Left lobe of liver (tissue), 2 donors: ENCODE measurements at places on chromosomes 16 and 17.

DNA sequence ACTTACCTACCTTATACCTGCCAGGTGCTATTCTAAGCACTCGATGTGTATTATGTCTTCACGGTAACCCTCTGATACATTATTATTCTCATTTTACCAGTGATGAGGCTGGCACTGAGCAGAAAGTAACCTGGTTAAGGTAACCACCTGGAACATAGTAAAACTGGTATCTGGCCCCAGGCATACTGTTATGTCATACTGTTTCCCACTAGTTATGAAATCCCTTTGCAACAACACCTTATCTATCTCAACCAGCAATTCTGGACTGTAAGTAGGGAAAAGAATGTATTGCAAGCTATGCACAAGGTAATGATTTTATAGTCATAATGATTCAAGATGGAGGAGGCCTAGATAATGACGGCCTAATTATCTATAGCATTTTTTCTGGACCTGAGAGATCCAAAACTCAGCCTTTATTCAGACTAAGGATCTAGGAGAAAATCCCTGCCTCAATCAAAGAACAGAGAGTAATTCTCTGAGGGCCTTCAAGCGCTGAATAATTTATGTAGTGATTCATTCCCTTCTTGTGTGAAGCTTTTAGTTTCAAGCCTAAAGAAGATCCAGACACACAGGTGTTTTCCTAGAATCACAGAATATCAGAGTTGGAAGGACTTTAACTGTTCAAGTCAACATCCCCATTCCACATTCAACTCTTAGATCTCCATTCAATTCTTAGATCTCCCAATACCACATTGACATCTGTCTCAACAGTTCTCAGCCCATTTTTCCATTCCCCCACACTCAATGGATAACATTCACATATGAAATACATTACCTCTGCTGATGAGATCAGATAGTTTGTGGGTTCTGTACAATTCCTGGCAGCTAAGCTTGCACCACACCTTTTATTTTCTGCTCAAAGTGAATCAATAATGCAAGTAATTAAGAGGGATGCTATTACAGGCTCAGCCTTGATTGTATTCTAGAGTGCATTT is 14.9 kb upstream of the MMD start:
- no peak for DNase-seq

GRCh38 chr17:30238387-30239088 is 3.0 kb upstream of the SLC6A4 start:
- no peak for DNase-seq

GRCh38 chr16:81318711-81319110 is 3.9 kb downstream of the GAN start:
- DNase-seq, result no peak

DNA sequence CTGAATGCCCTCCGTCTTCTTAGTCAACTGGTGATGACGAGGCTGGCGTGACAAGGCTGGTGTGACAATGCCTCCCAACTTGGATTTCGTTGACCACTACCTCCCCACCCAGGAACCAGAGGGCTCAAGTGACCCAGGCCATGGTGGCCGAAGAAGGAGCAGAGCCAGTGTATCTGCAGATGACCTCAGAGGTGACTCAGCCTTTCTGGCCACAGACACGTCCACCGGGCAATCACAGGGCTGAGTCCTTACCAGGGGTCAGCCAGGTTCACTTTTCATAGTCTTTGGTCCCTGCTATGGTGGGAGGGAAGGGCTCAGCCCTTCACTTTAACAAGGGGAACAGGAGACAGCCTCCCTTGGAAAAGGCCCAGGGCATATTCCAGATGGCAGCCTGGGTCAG is 116.3 kb downstream of the MAF start:
- no peak for DNase-seq

DNA sequence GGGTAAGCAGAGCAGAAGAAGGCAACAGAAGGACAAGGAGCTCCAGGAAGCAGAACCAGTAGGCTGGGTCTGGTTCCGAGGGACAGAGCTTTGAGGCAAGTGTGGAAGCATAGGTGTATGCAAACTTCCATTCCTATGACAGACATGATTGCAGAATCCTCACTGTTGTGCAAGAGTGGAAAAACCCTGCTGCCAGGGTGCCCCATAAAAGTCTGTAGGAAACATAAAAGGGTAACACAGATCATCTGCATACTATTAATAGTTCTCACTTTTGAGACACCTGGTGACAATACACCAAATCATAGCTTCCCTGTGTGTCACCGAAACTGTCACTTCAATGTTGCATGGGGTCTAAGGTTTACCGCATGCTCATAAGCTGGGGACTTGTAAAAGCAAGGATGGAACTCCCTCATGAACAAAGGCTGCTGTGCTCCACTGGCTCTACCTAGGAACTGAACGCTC is 39.7 kb downstream of the ARHGAP17 start:
- peak; percentile 70 for DNase-seq

DNA sequence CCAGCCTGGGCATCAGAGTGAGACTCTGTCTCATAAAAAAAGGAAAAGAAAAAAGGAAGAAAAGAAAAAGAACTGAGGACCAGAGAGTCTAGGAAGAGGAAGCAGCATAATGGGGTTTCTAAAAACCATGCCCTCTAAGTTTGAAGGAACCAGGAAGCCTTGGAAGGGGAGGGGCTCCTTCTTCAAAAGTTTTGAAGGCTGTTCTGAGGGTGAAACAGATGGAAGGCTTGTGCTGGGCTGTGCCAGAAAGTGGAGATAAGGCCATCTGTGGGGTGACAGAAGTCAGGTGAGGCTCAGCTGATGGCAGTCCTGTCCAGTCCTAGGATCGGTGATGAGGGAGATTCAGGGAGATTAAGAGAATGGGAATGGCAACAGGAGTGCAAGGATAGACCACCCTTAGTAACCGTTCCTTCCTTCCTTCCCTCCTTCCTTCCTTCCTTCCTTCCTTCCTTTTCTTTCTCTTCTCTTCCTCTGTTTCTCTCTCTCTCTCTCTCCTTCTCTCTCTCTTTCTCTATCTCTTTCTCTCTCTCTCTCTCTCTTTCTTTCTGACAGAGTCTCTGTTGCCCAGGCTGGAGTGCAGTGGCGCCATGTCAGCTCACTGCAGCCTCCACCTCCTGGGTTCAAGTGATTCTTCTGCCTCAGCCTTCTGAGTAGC is 182.6 kb downstream of the NTN1 start:
- DNase-seq, result no peak

GRCh38 chr16:62298600-62298999 is 262.4 kb upstream of the CDH8 start:
- no peak for DNase-seq

DNA sequence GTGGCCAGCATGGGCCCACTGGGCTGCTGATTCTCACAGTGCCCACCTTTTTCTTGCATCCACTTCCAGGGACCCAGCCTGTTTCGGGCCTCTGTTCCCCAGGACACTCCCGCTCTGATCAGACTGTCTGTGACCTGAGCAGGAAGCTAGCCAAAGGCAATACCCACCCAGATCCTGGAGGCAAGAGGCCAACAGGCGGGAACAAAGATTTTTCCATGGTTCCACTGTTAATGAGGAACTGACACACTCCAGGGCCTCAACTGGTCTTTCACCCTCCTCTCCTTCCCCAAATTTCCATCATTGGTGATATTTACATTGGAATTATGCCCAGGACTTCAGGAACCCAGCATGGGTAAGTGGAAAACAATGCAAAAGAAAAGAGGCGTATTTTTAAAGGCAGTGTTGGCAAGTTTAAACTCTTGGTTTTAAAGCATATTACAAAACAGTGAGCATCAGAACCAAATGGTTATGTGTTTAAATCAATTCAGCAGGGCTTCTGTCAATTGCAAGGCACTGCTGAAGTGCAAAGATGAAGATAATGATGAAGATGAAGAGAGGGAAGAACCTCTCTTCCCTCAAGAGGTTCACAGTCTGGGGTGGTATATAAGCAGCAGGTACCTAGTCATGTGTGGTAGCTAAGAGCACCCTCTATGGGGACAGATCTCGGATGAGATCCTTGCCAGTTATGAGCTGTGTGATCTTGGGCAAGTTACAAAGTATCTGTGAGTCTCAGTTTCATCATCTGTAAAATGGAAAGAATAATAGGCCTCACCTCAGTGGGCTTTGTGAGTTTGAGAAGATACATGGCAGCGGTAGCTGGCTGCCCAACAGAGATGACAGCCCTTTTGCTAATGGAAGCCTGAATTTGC is 14.4 kb upstream of the ATP2A3 start:
- no peak for DNase-seq

- DNase-seq, result no peak
These were observed 21.0 kb downstream of the SLC7A6OS start for GRCh38 chr16:68289621-68290329.

DNA sequence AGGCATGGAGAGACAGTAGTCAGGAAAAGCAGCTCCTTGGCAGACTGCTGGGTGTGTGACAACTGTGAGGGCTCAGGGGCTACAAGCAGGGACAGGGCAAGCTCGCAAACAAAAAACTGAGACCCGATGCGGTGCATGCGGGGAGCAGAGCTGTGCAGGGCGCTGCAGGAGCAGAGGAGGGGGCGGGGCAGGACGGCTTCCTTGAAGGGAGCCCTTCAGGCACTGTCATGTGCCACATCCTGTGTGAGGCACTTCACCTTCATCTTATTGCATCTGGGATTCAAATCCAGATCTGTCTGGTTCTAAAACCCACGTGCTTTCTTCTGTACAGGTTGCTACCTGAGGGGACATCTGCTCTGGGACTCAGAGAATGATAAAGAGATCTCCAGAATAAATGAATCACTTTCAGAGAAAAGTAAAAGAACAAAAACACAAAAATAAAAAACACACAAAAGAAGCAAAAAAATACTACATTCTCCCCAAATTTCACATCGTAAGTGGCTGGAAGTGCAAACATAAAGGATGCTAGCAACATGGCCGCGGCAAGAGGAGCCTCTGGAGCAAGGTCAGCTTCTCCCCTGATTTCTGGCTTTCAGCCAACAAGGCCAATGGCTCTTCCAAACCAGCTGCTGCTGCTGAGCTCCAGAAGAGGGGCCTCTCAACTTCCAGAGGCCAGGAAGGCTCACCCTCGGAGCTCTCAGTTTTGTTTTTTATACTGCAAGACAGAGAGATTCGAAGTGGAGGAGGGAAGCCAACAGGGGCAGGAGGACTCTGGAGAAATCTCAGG is 14.2 kb downstream of the LYRM9 start:
- no peak for DNase-seq

- DNase-seq, result peak; percentile 59
These were observed 9.5 kb downstream of the FOXF1 start for GRCh38 chr16:86519649-86520316.

DNA sequence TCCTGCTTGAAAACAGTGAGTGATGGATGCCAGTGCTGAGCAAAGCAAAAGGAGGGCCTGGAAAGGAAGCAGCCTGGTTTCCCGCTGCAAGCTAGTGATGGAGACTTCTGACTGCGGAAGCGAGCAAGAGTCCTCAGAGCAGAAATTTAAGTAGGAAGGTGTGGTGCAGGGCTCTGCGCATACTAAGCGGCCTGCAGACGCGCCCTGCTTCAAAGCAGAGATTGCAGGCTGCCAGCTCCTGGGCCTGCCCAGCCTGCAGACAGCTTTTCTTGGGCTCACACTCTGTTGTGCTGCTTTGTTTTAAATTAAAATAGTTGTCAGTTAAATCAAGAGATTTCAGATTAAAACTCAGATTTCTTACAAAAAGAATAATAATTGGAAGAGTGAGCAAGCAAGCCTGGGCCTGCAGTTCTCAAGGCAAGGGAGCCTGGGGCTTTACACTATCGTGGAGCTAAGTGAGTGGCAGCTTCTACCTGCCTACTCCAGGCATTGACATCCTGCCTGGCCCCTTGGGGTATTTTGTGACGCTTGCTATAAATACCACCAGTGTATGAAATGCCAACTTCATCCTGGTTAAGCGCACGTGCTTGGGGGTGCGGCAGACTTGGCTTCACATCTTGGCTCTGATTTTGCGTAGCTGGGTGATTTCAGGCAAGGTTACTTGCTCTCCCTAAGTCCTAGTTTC is 237.3 kb downstream of the XYLT1 start:
- no peak for DNase-seq

DNA sequence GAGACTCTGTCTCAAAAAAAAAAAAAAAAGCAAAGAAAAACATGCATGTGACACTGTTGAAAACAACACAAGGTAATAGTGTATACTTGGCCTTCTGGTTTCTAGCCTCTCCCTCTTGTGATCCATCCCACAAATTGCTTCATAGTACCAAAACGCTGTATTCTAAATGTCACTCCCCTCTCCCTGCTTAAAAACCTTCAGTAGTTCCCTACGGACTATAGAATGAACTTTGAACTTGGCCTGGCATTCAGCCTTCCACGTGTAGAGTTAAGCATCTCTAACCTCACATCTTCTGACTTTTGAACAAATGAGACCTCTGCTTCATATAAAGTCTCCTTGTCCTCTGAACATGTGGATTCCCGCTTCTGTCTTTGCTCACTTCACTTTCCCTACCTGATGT is 5.1 kb downstream of the ZNF821 start:
- DNase-seq, result no peak

- DNase-seq, result peak; percentile 62
These were observed 9.9 kb downstream of the TBX2 start for GRCh38 chr17:61409301-61410112.

- DNase-seq, result no peak
These were observed 62.9 kb downstream of the C16orf95 start for GRCh38 chr16:87254296-87254695.

- no peak for DNase-seq
These were observed 7.6 kb downstream of the NOB1 start for GRCh38 chr16:69747115-69747514.

- DNase-seq, result no peak
These were observed 116.0 kb downstream of the MAP2K4 start for GRCh38 chr17:12136646-12137045.

- DNase-seq, result no peak
These were observed 12.6 kb upstream of the SNN start for GRCh38 chr16:11655655-11656054.

GRCh38 chr17:4364622-4365041 is 1.8 kb downstream of the UBE2G1 start:
- DNase-seq, result no peak

- no peak for DNase-seq
These were observed 113.3 kb downstream of the AATF start for GRCh38 chr17:37062021-37062420.

GRCh38 chr16:56262148-56262547 is 70.9 kb downstream of the GNAO1 start:
- DNase-seq, result no peak

DNA sequence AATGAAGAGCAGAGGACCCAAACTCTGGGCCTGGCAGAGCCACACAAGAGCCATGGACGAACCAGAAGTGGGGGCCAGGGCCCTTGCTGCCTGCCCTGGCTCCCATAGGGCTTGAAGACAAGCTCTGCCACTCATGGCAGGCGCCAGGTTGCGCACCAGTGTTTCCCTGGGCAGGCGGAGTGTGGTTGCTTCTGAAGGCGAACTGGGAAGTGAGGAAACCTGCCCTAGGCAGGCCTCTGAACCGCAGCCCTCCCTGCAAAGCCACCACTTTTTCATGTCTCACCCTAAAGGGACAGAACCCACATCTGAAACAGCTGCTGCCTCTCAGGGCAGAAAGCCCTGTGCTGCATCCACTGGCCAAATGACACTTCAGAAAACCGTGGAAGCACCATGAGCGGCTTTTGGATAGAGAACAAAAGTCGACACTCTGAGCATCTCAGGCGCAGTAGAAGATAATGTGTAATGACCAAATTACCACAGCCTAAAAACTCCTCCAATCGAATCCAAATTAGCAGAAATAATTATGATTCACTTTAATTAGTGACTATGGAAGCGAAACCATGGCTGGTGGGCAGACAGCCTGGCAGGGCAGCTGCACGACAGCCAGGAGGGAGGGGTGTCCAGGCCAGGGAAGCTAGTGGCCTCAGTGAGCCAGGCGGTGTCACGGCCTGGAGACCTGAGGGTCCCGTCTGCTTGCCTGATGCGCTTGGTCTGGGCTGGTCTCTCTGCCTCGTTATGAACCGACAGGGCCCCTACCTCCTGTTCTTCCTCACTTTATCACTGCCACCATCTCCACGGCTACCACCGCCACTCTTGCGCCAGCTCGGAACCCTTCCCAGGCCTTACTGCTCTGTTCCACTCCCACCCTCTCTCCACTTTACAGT is 59.1 kb downstream of the PRMT7 start:
- DNase-seq, result no peak
